Activated naive CD4-positive, alpha-beta T cell treated with anti-CD3 and anti-CD28 coated beads, Interleukin-2, amount 10 ng/mL, durations not matched to agents 7 days and 5 days (primary cell): ENCODE measurements at places on chromosomes 2 and 18.

GRCh38 chr2:106797494-106797893 lies 88.5 kb downstream of the ST6GAL2 start:
- no peak for DNase-seq

DNA sequence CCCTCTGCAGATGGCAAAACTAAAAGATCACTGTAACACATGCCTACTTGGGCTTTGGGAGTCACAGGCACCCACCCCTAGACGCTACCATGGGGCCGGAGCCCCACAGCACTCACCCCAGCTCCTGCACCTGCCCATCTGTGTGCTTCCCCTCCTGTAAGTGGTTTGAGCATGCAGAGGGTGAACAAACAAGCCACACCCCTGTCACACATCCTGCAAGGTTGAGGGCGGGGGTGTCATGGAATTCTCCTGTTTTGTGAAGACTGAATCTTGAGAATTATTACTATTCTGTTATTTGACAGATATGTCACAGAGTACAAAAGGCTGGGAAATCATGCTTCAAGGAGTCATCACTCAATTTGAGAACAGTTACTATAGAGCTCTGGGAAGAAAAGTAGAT lies 60.9 kb downstream of the RFTN2 start:
- no peak for DNase-seq

DNA sequence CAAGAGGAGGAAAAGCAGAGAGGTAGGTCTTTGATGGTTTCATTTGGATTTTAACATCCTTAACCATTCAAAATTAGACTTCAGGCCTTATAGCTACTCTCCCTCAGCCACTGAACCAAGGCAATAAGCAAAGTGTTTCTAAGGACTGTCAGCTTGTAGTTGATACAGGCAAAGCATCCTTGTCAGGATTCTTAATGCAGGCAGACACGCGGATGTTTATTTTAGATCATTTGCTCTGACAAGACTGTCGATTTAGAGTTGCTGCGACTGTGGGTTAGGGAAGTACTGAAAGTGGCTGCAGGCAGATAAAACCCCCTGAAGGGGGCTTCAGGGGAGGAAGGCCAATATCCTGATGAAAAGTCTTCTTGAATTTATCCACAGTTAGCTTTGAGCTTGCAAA lies 46.6 kb downstream of the CDH20 start:
- DNase-seq = no peak

DNA sequence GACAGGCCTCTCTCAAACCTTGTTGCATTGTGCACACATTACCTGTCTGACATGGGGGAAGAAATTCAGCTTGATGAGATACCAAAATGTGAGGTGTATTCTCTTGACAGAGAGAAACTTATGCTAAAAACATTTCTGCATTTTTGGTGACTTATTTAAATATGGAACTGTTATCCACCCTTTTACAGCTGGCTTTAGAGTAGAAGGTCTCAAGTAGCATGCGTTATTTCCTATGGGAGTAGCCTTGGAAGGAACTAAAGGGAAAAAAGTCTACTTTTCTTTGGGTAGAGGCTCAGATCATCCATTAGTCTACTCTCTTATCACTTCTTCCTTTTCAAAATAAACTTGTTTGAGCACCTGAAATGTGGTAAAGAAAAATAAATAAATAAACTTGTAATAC lies 56.5 kb upstream of the TWSG1 start:
- DNase-seq = no peak

- DNase-seq = no peak
Measured at GRCh38 chr2:128441341-128442052, 122.8 kb upstream of the HS6ST1 start.

- DNase-seq = no peak
Measured at GRCh38 chr2:19365126-19365525, 6.7 kb upstream of the OSR1 start.

- DNase-seq = no peak
Measured at GRCh38 chr18:50096766-50097435, 98.0 kb downstream of the MYO5B start.

GRCh38 chr2:85145116-85145820 lies 12.1 kb downstream of the TCF7L1 start:
- DNase-seq = no peak
